ENCODE measurements at places on chromosomes 1 and 21.

GRCh38 chr1:80075351-80075750 lies 1068.8 kb upstream of the ADGRL4 start:
- no peak for DNase-seq

GRCh38 chr1:107056426-107057196 lies at the start of gene PRMT6:
TSS of gene PRMT6 (plus strand) at chr1:107056674. CDS start at chr1:107056716, 42 bp downstream.
- peak; percentile 93 for DNase-seq

DNA sequence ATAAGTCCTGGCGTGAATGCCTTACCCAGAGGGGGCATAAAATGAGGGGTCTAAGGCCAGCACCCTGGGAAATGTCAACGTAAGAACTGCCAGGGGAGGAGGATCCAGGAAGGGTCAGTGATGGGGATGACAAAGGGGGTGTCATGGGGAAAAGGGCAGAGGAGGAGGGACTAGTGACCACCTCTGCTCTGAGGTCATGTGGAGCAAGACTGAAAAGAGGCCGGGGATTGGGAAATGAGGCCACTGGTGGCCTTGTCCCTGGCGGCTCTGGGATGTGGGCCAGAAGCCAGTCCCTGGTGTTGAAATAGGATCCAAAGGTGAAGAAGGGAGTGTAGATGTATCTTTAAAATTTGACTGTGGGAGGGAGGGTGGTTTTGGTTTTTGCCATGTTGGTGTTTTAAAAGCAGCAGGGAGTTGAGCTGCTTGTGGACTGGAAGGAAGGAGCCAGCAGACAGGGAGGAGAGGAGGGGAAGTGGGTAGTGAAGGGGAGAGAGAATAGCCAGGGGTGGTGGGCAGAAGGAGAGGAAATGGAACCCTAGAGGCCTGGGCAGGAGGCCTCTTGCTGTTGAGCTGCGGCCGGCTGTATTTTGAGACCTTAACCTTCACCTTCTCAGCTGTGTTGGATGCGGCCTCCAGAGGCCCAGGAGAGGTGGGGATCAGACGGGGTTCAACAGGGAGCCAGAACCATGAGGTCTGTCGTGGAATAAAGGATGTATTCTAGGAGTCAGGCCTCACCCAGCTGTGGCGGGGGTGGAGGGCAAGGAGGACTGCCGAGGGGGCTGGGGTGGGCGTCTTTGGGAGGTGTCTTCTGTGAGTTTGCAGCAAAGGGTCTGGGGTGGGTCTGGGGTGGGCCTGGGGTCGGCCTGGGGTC lies 92.5 kb downstream of the DHRS3 start:
- DNase-seq = peak; percentile 53

GRCh38 chr1:6691507-6691906 lies 10.1 kb downstream of the DNAJC11 start:
- DNase-seq = no peak

GRCh38 chr1:175095978-175096607 lies 28.5 kb downstream of the TNN start:
- no peak for DNase-seq

- no peak for DNase-seq
Observed at GRCh38 chr1:202291961-202292712, 49.6 kb downstream of the UBE2T start.

Measured in lung (tissue), 17 donors.